ENCODE measurements at places on chromosomes 7 and 10.

DNA sequence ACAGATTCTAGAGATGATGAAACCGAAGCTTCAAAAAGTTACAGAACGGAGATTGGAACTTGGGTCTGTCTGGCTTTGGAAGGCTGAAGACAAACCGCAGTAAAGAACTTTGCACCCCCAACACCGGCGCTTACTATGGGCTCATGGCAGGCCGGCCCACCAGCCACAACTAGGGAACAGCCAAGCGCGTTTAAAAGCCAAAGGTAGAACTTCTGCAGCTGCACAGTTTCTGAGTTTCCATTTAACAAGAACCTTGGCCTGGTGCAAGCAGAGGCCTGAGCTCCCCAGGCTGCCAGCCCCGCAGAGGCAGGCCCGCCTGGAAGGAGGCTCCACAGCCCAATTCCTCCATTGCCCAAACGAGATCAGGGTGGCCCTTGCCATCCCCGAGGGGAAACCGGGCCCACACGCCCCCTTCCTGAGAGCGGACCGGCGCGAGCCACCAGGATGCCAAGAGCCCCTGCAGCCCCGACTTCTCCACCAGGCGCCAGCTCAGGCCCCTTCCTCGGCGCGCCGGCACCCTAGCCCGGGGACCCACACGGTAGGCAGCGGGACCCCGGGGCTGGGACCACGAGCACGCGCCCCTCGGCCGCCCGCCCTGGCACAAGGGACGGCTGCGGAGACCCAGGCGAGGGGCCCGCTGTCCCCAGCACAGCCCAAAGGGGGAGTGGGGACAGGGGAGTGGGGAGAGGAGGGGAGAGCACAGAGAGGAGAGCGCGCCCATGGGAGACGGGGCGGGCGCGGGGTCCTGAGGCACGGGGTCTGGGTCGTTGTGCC, 566 bp downstream of the MAD1L1 start:
- no peak for DNase-seq

DNA sequence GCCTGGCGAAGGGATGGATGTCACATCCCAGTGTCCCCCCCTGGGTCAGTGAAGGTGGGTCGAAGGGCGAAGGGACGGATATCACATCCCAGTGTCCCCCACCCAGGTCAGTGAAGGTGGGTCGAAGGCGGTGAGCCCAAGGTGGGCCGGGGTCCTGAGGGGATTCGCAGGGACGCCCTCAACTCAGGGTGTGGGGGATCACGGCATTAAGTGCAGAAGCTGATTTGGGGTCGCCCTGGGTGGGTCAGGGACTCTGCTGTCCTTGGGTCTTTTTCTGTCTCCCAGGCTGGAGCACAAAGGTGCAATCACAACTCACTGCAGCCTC, 21.9 kb downstream of the ADAP1 start:
- no peak for DNase-seq

GRCh38 chr7:359766-360361, 69.9 kb downstream of the FOXL3 start:
- no peak for DNase-seq

DNA sequence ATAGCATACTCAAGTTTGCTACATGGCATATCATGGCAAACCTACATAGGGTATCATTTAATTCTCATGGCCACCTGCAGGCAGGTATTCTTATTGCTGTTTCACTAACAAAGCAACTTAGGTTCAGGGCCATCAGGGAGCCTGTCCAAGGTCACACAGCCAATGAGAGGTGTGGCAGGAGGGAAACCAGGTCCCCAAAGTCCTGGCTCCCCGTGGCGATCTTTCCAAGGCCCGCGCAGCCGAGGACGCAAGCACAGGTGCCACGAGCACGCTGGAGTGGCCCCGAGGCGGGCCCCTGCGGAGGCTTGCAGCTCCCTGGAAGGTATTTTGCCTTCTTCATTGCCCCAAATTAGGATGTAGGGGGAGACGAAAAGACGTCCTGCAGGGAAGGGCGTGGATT, 20.8 kb downstream of the PRKAG2 start:
- no peak for DNase-seq

GRCh38 chr7:2997014-2997413, 46.7 kb downstream of the CARD11 start:
- no peak for DNase-seq

DNA sequence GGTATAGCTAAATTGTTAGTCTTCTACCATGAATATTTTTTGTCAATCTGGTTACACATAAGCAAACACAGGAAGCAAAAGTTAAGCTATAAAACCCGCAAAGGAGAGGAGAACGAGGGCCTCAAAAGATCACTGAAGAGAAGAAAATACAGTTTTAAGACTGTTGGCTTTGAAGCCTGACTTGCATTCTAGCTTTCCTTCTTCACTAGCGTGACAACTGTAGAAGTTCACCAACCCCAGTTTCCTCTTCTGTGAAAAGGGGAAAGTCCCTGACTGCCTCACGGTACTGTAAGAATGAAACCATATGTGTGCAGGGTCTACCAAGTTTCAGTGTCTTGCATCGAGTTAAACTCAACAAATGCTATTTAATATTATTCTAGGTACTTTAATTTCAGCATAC, 7.5 kb upstream of the LRRN3 start:
- DNase-seq = peak; percentile 17

- no peak for DNase-seq
Observed at GRCh38 chr10:79038104-79038840, 30.5 kb upstream of the ZMIZ1 start.

GRCh38 chr10:117137031-117137910, 799 bp downstream of the VAX1 start:
- DNase-seq = no peak

GRCh38 chr7:39299695-39300094, 266.5 kb upstream of the YAE1 start:
- no peak for DNase-seq

DNA sequence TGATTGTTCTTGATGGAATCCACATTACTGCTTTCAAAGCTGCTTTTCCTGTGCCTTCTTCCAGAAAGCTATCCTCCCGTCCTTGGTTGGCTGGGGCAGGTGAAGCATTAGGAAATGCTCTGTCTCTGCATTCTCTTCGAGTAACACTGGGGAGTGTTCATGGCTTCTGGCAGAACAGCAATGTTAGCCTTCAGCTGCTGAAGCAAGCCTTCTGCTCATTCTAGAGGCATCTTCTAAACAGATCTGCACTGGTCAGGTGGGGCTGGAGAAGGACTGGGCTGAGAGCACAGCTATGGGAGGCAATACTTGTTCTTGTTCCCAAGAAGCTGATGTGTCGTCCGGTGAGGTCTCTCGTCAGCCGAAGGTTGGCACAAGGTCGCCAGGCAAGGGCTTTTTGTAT, 80.6 kb downstream of the MGMT start:
- DNase-seq = no peak

DNA sequence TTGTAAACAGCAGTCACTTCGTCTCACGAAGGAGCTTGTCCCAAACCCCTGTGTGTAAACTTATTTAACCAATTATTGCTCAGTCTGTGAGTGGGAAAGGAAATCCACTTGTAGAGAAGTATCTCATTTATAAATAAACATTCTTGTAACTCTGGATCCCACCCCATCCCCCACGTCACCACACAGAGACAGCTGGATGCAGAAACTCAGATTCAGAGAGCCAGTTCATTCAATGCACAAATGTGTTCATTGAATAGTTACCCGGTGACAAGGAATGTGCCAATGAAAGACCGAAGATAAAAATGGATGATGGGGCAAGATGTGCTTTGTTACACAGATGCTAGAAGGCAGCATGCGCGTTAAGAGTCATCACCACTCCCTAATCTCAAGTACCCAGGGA, 8.3 kb upstream of the OCM start:
- DNase-seq = no peak

- no peak for DNase-seq
Observed at GRCh38 chr7:87316846-87317552, 28.5 kb upstream of the CROT start.

- peak; percentile 39 for DNase-seq
Observed at GRCh38 chr10:4194231-4194630, 409.2 kb upstream of the KLF6 start.

- no peak for DNase-seq
Observed at GRCh38 chr7:52777051-52777822, 258.2 kb upstream of the POM121L12 start.

DNA sequence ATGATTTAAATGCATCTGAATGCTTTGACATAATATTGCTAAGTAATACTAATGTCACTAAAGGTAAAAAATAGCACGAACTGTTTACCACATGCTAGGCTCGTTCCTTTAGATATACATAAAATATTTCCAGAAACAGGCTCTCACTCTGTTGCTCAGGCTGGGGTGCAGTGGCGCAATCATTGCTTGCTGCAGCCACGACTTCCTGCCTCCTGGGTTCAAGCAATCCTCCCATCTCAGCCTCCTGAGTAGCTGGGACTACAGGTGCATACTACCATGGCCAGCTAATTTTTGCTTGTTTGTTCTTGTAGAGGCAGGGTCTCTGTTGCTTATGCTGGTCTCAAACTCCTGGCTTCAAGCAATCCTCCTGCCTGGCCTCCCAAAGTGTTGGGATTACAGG, 183.3 kb downstream of the SGMS1 start:
- no peak for DNase-seq

DNA sequence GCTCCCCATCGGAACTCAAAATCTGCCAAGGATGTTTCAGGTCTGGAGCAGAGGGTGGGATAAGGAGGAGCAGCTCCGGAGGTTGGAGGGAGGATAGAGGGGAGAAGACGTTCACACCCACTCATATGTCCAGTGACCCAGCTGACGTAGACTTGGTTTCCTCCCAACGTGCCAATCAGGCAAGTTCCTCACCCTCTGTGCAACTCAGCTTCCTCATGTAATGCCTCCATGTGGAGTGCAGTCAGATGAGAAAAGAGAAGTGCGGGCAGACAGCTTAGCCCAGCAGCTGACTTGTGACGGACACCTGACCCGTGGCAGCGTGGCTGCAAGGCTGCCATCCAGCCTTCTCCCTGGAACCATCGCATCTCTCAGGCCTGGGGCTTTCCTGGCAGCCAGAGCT, 86.8 kb downstream of the NPTX2 start:
- no peak for DNase-seq

GRCh38 chr7:88686468-88687229, 72.9 kb upstream of the ZNF804B start:
- no peak for DNase-seq

GRCh38 chr10:31645786-31646185, 282.8 kb downstream of the ARHGAP12 start:
- DNase-seq = no peak

- no peak for DNase-seq
Observed at GRCh38 chr7:469563-469961, 50.1 kb downstream of the PDGFA start.

GRCh38 chr10:51014680-51015389, 59.5 kb upstream of the PRKG1 start:
- DNase-seq = no peak

DNA sequence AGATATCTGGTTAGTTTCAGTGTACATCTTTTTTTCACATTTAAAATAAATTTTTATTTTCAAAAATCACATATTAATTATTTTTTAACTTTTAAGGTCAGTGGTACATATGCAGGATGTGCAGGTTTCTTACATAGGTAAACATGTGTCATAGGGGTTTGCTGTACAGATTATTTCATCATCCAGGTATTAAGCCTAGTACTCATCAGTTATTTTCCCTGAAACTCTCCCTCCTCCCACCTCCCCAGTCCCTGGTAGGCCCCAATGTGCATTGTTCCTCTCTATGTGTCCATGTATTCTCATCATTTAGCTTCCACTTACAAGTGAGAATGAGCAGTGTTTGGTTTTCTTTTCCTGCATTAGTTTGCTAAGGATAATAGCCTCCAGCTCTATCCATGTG, 323.0 kb downstream of the C7orf25 start:
- DNase-seq = no peak

DNA sequence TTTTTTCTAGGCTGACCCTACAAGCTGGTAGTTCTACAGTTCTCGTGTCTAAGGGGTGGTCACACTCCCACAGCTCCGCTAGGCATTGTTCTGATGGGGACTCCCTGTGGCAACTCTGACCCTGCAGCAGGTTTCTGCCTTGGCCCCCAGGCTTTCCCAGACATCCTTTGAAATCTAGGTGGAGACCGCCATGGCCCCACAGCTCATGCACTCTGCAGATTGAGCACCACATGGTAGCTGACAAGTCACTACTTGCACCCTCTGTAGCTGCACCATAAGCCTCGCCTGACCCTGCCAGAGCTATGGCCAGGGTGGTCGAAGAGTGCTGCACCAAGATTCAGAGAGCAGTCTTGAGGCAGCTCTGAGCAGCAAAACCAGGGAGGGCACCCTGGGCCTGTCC, 275.6 kb downstream of the LHFPL3 start:
- DNase-seq = no peak

DNA sequence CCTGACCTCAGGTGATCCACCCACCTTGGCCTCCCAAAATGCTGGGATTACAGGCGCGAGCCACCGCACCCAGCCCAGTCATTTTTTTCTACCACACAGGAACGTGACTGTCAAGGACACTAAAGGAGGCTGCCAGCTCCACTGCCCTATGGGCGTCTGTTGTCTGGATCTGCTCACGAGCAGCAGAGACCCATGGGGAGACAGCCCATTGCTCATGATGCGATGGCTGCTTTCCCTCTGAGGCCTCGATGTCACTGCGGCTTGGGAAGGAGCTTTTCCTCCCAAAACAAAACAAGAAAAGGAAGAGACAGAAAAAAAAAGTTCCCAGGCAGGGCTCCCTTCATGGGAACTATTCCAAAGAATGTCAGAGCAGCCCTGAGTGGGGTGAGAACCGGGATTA, 70.5 kb downstream of the DENND2A start:
- no peak for DNase-seq

GRCh38 chr10:68560943-68561864, 1.1 kb downstream of the TET1 start:
- no peak for DNase-seq

GRCh38 chr7:16320099-16320660, 101.2 kb downstream of the CRPPA start:
- DNase-seq = no peak

GRCh38 chr7:45967591-45968157, 46.6 kb upstream of the IGFBP3 start:
- DNase-seq = no peak

DNA sequence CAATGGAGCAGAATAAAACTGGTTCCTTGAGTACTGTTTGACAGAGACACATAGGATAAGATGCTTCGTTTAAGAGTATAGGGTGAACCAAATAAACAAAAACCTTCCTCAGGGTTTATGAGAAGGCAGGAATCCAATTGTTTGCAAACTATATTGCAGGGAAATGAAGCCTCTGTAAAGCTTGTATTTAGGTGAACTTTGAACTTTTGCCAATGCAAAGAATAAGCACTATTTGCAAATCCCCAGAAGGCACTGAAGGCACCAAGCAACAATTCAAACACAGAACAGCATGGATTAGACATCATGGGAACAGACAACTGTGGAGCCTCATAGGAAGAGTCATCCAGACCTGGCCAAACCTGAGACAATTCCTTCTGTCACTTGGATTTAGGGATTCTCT, 47.1 kb upstream of the WASL start:
- no peak for DNase-seq

GRCh38 chr7:106423821-106424475, 139.2 kb upstream of the NAMPT start:
- no peak for DNase-seq

DNA sequence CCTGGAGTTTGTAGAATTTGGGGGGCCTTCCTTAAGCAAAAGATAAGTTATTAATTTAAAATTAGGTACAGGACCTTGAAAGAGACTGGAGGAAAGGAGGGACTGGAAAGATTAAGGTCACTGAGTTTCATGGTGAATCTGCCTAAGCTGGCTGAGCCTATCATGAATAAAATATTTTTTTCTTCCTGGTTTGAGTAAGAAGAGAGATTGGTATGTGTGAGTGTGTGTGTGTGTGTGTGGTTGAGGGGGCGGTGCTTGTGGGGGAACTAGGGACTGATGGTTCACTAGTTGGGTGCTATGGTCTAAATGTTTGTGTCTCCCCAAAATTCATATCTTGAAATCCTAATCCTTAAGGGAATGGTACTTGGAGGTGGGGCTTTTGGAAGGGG, 142.5 kb upstream of the PRKCQ start:
- no peak for DNase-seq

Data from RCC 7860 (cell line).